ENCODE measurements at places on chromosomes 12 and 14.

GRCh38 chr14:24289649-24290280, 9.8 kb downstream of the DHRS1 start:
- no peak for DNase-seq

DNA sequence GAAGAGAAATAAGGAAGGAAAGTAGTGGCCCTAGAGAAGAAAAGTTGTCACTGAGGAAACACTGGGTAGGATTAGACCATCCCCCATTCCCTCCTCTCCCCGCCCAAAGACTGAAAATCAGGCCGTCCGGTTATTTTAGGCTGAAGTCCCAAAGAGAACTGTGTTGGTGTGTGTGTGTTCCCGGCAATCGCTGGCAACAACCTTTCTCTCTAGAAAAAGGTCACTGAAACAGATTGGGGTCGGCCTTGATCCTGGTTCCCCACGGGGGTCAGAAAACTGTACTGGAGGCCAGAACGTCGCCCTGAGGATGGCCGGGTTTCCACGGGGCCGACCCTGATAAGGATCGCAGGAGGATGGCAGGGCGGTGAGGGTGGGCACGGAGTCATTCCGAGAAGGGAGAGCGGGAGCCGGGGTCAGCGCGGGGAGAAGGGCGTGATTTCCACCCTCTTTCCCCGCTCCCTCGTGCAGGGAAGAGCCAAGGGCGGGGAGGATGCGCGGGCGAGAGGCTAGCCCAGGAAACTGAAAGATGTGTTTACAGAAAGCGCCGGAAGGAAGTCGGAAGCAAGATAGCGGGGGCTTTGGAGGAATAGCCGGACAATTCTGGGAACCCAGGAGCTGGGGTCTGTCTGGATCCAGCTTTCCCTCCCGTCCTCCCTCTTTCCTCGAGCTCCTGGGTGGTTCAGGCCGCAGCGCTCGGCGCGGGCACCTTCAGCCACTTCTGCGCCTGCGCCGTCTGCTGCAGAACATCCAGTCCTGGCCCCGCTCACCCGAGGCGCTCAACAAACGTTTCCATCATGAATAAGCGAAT, 25.3 kb upstream of the SPTLC2 start:
- DNase-seq = peak; percentile 73

DNA sequence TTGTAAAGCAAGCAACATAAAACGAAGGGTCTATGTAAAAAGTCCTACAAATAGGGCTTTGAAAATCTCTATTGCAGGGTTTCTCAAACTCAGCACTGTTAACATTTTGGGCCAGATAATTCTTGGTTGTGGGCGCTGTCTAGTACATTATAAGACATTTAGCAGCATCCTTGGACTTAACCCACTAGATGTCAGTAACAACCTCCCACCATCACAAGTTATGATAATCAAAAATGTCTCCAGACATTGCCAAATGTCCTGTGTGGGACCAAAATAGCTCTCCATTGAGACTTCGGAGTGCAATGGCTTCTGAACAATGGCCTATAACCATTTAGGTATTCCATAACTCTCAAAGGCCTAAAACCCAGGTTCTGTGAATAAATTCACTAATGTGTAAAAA, 22.9 kb upstream of the DHRS7 start:
- peak; percentile 24 for DNase-seq

- DNase-seq = no peak
These were observed 113.4 kb downstream of the LGMN start for GRCh38 chr14:92635031-92635430.

DNA sequence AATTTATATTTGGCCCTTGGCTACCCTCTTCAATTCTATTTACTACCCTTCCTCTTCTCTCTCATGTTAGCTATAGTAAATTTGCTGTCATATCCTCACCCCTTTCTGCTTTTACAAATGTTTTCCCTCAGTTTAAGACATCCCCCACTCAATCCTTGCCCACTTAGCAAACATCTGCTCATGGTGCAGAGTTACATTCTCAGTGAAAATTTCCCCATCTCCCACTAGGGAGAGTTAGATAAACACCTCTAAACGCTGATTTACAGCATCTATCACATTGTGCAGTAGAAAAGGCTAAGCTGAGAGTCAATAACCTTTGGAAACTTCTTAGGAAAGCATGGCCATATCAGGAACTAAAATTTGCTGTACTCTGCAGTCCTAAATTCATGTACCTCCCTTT, 69.0 kb downstream of the DENND5B start:
- no peak for DNase-seq

- no peak for DNase-seq
These were observed 4.7 kb downstream of the RPL36AL start for GRCh38 chr14:49615776-49616175.

GRCh38 chr12:41512497-41512896, 324.4 kb downstream of the PDZRN4 start:
- peak; percentile 40 for DNase-seq
